NCI-H1694 (cell line): ENCODE measurements at places on chromosomes 3 and 15.

DNA sequence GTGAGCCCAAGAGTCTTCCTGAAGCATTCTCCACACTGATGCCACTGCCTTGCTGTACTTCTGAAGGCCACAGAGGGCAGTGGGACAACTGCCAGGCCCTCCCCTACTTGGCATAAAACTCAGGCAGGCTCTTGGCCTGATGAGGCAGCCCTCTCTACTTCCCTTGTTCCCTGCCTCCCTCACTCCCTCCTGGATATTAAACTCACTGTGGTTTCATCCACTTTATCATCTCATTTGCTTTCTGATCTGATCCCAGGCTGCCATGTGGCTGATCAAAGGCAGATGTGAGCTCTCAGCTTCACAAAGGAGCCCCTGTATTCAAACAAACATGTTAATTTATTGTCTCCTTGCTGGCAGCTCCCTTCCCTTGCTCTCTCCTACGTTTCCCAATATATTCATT is 533.5 kb downstream of the IGSF11 start:
- DNase-seq = no peak

GRCh38 chr15:55627730-55628368 is 39.7 kb upstream of the PYGO1 start:
- no peak for DNase-seq

DNA sequence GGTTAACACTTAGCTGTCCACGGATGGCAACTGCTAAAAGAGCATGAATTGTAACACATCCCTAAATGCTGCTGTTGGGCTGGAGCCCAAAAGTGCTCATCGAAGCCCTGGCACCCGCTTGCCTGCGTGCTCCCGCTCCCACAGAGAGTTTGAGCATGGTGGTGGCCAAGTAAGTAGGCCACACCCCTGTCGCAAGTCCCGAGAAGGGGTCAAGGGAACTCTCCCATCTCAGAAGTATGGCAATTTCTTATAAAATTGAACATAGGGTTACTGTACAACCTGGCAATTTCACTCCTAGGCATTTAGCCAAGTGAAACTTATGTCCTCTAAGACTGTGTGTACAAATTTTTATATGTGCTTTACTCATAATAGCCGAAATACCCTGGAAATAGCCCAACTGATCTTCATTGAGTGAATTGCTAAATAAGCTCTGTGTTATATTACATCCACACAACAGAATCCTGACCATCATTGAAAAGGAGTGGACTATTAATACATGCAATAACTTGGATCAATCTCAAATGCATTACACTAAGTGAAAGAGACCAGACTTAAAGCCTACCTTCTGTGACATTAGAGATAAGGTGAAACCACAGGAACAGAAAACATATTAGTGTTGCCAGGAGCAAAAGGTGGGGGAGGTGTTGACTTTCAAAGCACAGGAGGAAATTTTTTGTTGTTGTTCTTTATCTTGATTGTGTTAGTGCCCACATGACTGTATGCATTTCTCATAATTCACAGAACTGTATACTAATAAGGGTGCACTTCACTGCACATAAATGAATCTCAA is 1.5 kb upstream of the GCSAM start:
- no peak for DNase-seq

- no peak for DNase-seq
These were observed 27.0 kb upstream of the HHATL start for GRCh38 chr3:42729404-42730145.

- no peak for DNase-seq
These were observed 91.3 kb upstream of the CTDSPL start for GRCh38 chr3:37770336-37770735.

DNA sequence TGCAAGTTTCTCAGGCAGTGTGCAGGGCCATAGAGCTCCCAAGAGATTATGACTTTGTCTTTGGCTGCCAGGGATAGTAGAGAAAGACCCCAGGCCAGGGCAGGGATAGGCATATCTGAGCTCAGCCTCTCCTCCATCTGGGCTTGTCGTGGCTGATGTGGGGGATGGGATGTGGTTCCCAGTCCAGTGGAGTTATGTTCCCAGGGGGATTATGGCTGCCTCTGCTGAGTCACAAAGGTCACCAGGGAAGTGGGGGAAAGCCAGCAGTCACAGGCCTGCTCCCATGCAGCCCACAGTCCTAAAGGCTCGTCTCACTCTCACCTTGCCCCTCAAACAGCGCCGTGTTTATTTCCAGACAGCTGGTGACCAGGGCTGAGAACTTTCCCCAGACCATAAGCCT is 354.9 kb downstream of the SI start:
- no peak for DNase-seq

DNA sequence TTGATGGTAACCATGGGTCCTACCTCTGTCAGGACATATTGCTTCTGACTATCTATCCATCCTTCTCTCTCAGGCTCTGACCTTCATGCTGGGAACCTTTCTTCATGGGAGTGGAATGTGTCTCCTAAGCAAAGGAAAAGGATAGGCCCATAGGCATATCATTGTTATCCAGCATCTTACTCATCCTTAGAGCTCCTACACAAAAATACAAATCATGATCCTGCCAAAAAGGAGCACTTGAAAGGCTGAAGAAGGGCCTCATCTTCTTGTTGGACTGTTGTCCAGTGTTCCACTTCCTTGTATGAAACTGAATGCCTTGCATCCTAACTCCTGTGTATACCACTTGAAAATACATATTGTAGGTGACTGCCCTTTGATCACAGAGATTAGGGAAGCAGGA is 96.1 kb upstream of the SOX2 start:
- no peak for DNase-seq

DNA sequence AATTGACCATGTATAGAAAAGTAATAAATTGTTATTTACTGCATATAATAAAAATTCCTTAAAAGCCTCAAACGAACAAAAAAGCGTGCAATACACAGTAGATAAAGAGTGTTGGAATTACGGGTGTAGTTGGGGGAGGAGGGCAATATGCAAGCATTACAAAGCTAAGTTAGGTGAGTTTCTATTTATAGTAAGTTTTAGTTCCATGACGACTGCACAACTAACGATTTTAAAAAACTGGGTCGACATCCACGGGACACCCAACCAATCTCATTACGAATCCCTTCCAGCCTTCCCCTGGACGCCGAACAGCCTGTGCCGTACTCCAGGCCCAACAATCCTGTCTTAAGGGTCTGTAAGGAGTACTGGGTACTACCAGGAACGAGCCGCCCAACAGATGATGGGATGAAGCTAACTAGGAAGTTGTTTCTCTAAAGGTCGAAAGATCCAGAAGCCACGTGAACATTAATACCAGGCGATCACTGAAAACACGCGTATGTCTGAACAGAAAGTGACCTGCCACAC is 677 bp downstream of the POLQ start:
- DNase-seq = no peak

DNA sequence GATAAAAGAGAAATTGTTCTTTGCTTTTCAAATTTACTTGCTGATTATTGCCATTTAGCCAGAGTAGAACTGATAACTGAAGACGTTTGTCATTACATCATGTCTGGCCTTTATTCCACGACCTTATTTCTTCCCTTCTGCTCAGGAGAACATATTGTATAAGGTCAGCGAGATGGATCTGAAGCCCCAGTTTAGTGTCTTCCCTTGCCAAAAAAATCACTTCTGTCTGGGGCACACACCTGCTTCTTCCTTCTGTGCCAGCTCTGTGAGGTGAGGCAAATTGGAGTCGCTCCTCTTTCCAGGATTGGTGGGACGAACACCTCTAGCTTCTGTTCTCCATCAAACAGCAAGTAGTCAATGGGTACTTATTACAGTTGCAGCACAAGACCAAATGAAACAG is 250.3 kb upstream of the CRBN start:
- DNase-seq = no peak

DNA sequence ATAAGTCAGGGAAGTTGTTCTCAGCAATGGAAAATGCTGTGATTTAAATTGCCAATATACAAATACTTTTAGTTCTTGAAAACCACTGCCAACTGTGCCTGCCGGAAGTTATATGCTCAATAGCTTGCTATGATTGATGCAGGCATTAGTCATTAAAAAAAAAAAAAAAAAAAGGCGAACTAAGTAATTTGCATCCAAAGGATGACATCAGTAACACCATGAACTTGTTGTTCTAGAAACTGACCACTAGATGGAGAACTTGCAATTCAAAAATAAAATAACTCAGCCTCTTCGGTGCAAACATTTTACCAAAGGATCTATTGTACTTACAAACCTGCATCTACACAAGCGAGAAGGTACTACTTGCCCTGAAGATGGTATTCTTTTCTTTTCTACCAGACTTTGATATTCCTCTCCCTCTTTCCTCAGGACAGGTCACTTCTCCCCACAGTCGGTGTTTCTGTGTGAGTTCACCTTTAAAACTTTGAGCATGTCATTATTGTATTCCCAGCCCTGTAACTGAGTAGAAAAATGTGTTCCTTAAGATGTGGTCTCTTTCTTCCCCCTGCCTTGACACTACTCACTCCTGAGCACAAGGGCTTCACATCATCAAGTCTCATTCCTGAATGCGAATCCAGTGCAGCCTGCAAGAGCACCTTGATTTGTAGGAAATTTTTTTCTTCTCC is 115.0 kb upstream of the VEPH1 start:
- DNase-seq = peak; percentile 67

DNA sequence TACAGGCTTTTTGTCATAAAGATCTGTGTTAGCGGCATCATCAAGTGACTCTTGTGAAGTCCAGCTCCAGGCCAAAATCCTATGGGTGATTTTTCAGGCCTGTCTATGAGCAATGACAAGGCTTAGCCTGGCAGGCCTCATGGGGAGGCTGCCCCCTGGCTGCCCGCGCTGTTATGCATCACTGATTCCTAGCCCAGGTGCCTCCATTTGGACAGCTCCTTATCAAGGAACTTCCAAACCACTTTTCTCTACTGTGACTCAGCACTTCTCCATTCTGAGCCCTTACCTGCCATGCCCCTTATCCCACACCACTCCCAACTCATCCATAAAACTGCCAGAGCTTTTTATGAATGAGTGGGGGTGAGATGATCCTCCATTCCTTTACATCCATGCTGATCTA is 91.5 kb upstream of the C3orf80 start:
- DNase-seq = no peak

GRCh38 chr3:11413071-11413470 is 140.9 kb downstream of the ATG7 start:
- DNase-seq = no peak

GRCh38 chr3:70281663-70282062 is 30.8 kb downstream of the MDFIC2 start:
- no peak for DNase-seq

GRCh38 chr3:136380530-136380929 is 130.4 kb downstream of the PCCB start:
- DNase-seq = no peak
